ENCODE measurements at places on chromosomes 12 and 14.

GRCh38 chr12:3928538-3929184 is 55.5 kb upstream of the PARP11 start:
- DNase-seq, result no peak

GRCh38 chr12:131434208-131435125 is 276.4 kb upstream of the SFSWAP start:
- DNase-seq, result no peak

DNA sequence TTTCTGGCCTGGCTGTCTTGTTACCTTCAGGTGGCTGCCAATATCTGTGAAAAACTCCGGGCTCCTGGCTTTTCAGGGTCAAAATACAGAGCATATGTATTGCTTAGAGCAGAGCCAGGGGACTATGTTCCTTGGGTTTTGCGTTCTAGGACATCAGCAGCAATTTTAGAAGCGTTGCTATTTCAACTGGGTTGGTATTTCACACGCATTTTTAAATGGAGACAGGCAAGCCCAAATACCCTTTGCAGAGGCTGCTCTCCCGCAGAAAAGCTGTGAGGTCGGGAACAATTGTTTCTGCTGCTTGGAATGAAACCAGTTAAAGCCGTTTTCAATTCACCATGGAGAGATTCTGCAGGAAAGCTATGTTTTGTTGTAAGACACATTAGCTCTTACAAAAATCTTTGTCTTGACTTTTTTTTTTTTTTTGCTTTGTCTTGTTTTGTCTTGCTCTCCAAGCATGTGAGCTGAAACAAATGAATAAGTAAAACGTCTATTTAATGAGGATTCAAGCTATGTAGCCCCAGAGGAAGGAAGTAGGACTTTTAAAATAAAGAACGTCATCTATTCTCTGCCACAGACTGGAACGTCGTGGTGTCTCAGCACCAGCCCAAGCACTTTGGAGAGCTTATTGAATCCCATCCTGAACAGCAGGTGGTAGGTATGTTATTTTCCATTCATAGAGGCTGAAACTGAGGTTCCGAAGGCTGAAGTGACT is 181.0 kb upstream of the TBX3 start:
- DNase-seq, result no peak

- DNase-seq, result no peak
Measured at GRCh38 chr12:106645074-106645421, 62.2 kb downstream of the RFX4 start.

GRCh38 chr14:106802413-106803364 is 1276.3 kb downstream of the TMEM121 start:
- DNase-seq, result no peak

DNA sequence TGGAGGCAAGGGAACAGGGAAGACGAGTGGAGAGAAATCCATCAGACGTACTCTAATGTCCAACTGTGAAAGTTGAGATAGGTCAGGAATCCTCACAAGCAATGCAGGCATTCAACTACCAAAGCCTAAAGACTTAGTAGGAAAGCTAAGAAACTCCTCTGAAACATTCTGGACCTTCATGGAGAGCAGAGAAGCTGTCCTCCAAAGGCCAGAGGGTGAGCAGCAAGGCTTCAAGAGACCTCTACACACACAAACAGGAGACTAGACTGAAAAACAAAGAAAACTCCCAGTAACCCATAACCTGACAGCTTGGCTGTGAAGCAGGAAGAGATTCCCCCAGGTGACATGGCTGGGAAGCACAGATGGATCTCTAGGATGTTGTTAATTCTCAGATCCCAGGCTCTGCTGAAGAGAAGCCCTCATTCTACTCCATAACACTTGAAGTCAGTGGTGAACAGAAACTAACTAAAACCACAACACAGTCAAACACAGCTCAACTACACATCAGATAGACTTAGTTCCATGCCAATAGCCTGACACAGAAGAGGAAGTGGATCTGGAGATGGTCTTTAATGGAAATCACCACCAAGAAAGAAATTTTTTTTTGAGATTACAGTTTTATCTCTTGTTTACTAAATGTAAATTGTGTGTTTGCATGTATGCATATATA is 23.2 kb upstream of the LYZ start:
- peak; percentile 42 for DNase-seq

GRCh38 chr12:128797119-128798118 is 26.3 kb downstream of the SLC15A4 start:
- no peak for DNase-seq

GRCh38 chr12:3230758-3231375 is 153.7 kb downstream of the TSPAN9 start:
- DNase-seq, result no peak

GRCh38 chr12:52200086-52200780 is 8.4 kb upstream of the KRT80 start:
- DNase-seq, result no peak

DNA sequence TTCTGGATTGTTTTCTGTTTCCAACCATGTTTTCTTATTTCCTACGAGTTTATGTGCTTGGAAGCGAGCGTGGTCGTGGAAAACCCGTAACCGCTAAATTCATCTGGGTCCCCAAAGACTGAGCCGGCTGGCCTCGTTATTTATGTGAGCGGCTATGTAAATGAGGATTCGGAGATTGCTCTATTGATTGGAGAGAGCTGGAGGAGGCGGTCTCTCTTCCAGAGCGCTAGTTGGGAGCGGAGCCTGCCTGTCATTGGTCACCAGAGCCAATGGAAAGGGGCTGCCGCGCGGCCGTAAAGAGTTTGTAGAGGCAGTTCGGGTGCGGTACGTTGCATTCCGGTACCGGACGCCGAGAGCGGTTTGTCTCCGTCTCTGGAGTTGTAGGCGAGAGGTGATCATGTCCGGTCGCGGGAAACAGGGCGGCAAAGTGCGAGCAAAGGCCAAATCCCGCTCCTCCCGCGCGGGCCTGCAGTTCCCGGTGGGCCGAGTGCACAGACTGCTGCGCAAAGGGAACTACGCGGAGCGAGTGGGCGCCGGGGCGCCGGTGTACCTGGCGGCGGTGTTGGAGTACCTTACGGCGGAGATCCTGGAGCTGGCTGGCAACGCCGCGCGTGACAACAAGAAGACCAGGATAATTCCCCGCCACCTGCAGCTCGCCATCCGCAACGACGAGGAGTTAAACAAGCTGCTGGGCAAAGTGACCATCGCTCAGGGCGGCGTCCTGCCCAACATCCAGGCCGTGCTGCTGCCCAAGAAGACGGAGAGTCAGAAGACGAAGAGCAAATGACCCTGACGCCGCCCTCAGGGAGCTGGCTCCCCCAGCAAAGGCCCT is 29.0 kb downstream of the WBP11 start:
- peak; percentile 91 for DNase-seq

- no peak for DNase-seq
Measured at GRCh38 chr12:105214148-105214547, 21.8 kb downstream of the APPL2 start.

DNA sequence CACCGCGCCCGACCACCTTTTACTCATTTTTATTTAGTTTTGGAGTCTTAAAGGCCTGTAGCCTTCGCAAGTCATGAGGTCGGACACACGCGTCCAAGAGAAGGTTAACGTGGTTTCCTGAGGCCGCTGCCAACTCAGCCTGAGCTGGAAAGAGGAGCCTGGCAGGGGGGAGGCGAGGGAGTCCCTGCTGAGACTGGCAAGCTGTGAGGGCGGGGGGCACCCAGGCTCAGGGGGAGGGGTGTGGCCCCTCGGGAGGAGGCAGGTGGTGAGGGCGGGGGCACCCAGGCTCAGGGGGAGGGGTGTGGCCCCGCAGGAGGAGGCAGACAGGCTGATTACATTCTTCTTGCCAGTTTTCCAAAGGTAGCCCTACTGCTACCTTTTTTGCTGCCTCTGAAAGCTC is 143.2 kb downstream of the PIWIL1 start:
- DNase-seq, result no peak

GRCh38 chr12:122111089-122111641 is 32.6 kb downstream of the MLXIP start:
- DNase-seq, result peak; percentile 27

DNA sequence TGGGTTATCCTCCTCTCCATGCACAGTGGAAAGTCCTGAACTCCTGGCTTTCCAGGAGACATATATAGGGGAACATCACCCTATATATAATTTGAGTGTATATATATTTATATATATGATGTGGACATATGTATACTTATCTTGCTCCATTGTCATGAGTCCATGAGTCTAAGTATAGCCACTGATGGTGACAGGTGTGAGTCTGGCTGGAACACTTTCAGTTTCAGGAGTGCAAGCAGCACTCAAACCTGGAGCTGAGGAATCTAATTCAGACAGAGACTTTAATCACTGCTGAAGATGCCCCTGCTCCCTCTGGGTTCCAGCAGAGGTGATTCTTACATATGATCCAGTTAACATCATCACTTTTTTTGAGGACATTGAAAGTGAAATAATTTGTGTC is 4.4 kb downstream of the SSTR1 start:
- no peak for DNase-seq

DNA sequence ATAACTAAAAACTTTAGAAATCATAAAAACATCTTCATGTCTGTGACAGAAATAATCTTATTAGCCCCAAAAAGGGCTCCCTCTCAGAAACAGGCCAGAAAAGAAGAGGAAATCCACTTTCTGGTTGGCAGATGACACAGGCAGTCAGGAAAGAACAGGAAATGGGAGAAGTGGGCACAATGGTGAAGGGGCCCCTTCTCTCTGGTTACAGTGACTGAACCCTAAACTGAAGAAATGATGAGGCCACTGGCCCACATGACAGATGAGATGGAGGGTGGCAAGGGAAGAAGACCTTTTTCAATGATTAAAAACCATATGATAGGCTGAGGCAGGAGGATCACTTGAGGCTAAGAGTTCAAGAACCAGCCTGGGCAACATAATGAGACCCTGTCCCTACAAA is 21.1 kb downstream of the TCTN1 start:
- DNase-seq, result no peak

GRCh38 chr14:86541972-86542371 is 1012.0 kb downstream of the FLRT2 start:
- no peak for DNase-seq

DNA sequence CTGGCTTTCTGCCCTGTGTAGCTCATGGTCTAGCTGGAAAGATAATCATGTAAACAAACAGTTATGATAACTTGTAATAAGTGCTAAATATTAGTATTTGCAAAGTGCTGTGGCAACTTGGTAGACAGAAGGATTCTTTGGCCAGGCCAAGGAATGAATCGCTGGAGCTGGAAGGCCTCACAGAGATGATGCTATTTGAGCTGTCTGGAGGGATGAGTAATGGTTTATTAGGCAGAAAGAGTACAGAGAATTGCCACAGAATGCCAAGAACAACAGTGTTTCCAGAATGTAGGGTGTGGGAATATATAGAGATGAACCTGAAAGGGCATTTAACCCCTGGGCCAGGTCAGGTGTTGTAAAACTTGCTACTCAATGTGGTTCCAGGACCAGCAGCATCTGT is 27.6 kb downstream of the OTX2 start:
- no peak for DNase-seq

DNA sequence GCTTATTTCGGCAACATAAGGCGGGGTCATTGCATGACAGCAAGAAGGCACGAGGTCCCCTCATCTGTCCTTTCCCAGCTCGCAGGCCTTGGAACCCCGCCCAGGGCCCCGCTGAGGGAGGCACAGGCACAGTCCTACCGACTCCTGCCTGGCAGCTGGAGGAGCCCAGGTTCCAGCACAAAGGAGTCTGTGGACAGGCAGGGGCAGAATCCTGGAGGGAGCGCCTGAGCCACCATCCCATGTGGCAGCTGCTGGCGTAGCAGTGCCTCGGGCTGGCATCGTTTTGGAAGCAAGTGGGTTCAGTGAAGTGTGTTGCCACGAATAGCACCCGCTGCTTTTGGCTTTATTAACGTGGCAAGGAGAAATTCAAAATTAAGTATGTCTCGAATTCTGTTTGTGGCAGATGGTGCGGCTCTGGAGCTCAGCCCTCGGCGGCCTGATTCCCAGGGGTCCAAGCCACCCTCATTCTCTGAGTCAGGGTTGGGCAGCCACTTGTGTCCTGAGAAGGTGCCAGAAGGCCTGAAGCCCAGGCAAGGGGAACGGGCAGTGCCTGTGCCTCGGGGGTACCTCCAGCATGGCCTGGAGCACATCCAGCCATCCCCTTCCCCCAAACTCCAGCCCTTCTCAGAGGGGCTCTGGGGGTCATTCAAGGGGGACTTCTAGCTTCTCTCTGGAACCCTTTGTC is 35.9 kb downstream of the SLC8B1 start:
- no peak for DNase-seq

DNA sequence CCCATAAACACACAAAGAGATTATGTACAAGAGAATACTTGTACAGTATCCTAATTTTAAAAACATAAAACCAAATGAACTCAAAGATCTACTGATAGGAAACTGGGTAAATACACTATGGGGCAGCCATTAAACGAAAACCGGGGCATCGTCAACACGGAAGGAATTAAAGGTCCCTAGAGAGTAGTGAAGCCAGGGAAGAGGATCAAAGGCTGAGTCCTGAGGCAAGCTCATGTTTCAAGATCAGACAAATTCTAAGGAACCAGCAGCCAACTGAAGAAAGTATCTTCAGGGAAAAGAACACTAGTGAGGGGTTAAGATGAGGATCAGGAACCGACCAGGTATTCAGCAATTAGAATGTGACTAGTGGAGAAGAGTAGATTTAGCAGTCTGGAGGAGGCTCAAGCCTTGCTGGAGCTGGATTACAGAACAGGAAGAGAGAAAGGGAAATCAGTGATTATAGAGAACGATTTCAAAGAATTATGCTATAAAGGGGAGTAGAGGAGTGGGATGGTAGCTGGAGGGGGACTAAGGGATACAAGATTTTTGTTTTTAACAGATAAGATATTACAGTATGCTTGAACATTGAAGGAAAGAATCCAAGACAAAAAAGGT is 23.7 kb downstream of the SEL1L start:
- no peak for DNase-seq

- DNase-seq, result no peak
Measured at GRCh38 chr12:107598906-107599305, 86.7 kb upstream of the PWP1 start.

- no peak for DNase-seq
Measured at GRCh38 chr12:5399266-5399665, 32.6 kb upstream of the NTF3 start.

DNA sequence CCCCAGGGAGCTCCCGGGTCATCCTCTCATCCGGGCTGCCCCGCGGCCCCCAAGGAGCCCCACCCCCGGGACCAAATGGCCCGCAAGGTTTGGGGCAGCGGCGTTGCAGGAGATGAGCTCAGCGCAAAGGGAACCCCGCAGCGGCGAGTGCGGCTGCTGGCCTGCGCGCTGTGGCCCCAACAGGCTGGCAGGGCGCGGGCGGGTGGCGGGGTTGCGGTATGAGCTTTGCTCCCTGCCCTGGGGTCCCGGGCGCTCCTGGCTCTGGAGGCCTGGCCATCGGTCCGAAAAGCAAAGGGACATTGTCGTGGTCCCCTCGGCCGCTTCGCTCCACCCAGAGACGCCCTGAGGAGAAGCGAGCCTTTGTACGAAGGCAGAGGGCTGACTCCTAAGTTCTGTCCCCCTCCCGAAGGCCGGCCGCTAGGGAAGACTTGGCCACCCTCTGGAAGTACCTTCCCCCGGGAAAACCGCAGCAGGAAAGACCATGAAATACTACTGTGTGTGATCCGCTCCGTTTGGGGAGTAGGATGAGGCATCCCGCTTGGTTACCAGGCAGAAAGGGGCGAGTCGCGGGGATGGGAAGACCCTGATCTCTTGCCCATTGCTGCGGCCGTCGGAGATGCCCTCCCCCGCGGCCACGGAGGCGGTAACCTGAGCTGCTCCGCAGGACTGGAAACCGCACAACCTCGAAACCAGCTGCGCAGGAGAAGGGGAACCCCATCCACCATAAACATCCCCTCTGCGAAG is 620 bp upstream of the NID2 start:
- no peak for DNase-seq

- DNase-seq, result no peak
Measured at GRCh38 chr14:35689000-35689460, 120.1 kb downstream of the RALGAPA1 start.

GRCh38 chr12:74538491-74539258 is 1.0 kb downstream of the ATXN7L3B start:
- peak; percentile 14 for DNase-seq

- no peak for DNase-seq
Measured at GRCh38 chr12:26271889-26272492, 76.6 kb downstream of the SSPN start.
